Stimulated activated CD4-positive, alpha-beta T cell treated with anti-CD3 and anti-CD28 coated beads, TNF-alpha, amount 100 ng/mL, for 1 hour (primary cell): ENCODE measurements at places on chromosomes 5 and 9.

GRCh38 chr5:81590498-81591384 lies 160.2 kb downstream of the SSBP2 start:
- no peak for DNase-seq

GRCh38 chr9:93024986-93025630 lies 33.4 kb upstream of the SUSD3 start:
- DNase-seq: no peak

DNA sequence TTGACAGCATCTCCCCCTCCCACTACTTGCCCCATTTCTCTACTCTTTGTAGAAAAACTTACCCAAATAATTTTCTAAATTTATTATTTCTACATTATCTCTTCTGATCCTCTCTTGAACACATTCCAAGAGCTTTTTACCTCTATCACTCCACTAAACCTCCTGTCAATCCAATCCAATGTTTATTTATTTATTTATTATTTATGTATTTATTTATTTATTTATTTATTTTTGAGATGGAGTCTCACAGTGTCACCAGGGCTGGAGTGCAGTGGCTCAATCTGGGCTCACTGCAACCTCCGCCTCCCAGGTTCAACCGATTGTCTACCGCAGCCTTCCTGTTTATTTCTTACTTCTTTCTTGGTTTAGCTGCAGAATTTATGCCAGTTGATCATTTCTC lies 178.5 kb upstream of the GAS1 start:
- no peak for DNase-seq

DNA sequence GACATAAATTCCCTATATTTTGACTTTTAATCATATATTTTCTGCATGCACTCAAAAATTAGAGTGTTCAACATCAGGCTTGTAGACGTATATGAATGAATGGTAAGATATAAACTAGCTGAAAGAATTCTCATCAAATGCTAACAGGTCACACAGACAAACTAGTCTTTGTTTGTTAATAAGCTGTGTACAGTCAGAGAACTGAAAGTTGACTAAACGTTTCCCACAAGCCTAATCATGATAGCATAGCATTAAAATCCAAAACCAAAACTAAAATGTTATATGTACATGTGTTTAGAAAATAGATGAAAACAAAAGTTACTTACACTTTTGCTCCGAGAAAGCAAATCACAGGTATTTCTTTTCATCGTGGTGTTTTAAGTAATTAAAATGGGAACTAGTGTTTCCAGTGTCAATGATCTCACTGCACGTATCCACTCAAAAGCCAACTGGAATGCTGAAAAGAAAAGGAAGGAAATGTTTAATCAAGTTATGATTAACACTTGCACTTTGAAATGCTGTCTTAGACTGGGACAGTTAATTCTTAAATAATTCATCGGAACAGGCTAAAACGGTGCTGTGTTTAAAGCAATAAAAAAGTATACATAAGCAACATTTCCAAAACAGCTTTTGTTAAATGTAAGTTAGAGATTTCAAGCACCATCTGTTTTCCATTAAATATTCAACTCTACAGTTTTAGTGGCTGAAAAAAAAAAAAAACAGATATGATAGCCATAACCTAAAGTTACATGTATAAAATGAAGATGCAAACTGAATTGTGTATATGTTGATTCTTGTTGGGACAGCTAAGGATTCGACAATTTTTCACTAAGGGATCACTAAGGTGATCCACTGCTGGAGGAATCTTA lies 291.9 kb upstream of the PDE4D start:
- DNase-seq: no peak

GRCh38 chr5:158970569-158971014 lies 129.1 kb downstream of the EBF1 start:
- no peak for DNase-seq

DNA sequence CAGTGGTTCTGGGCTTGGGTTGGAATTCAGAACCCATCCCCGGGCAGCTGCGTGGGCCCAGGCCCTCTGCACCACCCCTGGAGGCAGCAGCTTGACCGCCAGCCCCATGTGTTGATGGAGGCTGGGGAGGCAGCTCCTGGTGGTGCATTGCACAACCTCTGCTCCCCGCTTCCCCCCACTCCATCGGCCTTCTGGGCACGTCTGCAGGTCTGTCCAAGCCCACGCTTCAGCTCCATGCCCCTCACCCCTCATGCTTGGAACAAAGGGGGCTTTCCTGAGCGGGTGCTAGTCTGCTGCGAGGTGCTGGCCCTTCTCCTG lies 1.4 kb downstream of the NCS1 start:
- DNase-seq: no peak

GRCh38 chr5:136143312-136143711 lies 10.7 kb downstream of the SMAD5 start:
- no peak for DNase-seq

DNA sequence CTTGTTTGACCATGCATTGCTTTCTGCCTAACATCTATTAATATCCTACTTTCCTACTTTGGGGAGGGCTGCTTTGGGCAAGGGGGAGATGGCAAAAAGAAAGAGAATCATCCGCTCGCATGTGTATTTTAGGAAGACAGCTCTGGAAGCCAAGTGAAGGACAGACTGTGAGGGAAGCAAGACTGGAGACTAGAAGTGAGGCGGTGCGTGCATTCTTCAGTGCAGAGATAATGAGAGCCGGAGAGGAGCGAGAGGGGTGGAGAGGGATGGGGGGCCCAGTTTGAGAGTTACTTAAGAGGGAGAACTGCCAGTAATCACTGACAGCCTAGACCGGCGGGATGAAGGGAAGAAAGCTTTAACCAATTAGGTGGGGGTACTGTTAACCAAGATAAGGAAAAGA lies 151.7 kb upstream of the RAPGEF1 start:
- DNase-seq: no peak

GRCh38 chr9:16238623-16239138 lies 631.8 kb downstream of the BNC2 start:
- no peak for DNase-seq

DNA sequence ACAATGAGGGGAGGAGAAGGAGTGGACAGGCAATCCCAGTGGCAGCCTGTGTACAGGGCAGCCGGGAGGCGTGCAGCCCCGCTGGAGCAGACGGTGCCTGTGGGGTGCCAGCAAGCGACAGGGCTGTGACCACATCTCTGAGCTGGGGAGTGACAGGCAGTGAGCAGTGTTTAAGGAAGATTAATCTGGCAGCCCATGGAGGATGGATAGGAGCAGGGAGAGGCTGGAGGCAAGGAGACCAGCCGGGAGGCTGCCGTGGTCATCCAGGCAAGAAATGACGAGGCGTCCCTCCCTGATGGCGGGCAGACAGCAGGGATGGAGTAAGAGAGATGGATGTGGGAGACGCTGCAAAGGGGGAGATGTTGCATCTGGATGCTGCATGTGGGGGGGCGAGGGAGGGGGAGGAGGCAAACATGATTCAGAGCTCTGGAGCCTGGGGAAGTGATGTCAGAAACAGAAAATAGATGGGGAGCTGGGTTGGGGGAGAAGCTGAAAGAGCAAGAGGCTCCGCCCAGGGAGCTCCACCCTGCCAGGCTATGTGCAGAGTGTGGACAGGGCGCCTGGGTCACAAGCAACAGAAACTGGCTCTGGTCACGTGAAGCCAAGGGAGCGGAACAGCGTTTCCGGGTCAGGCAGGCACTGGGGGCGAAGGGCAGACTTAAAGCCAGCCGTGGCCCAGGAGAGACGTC lies 12.6 kb downstream of the UNC5A start:
- no peak for DNase-seq

DNA sequence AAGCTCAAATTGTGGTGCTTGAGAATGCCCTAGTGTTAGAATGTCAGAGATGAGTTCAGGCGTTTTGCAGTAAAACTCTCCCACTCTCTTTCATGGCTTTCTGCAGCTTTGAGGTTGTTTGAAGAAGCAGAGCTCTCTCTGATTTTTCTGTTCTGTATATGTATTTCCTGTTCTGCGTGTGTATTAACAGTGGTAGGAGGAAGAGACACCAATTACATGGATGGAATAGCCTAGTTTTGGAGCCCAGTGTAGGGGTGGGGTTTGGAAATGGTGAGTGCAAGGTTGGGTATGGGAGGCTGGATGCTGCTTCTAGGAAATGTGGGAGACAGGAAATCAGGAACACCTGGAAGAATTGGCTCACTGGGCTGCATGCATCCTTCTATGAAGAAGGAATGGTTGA lies 12.4 kb downstream of the LARP1 start:
- no peak for DNase-seq

- no peak for DNase-seq
Measured at GRCh38 chr5:34529581-34530331, 126.4 kb upstream of the RAI14 start.

DNA sequence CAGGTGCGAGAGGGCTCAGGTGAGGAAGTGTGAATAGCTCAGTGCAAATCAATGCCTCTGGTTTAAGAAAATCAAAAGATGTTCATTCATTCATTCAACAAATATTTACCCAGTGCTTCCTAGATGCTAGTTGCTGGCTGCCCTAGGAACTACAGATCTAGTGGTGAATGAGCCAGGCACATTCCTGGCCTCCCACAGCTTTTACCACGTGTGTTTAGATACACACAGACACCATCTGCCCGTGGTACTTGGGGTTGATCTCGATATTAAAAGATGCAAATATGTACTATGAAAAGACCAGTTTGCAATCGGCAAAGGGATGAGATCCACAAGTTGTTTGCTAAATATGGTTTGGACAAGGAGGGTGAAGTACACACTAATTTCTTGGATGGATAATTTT lies 78.2 kb downstream of the GTF3C4 start:
- no peak for DNase-seq

GRCh38 chr5:137808503-137809135 lies 54.5 kb upstream of the HNRNPA0 start:
- no peak for DNase-seq

- no peak for DNase-seq
Measured at GRCh38 chr5:3035452-3035851, 284.0 kb upstream of the IRX2 start.

GRCh38 chr9:133679056-133679455 lies 42.9 kb downstream of the DBH start:
- DNase-seq: no peak

DNA sequence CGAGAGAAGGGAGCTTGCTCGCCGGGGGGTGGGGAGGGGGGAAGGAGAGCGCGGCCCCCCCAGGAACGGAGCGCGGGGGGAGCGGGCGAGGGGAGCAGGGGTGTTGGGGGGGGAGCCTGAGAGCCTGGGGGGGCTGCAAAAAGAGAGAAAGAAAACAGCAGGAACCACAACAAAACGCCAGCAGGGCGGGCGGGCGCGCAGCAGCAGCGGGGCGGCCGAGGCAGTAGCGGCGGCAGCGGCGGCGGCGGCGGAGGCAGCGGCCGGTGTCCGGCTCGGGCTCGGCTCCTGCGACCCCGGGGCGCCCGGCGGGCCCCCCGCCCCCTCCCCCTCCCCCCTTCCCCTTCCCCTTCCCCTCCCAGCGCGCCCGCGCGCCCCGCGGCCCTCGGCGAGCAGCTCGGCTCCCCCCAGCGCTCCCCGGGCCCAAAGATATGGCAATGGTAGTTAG lies 1.6 kb downstream of the NR2F1 start:
- no peak for DNase-seq

- no peak for DNase-seq
Measured at GRCh38 chr9:27866741-27867140, 293.5 kb upstream of the C9orf72 start.

DNA sequence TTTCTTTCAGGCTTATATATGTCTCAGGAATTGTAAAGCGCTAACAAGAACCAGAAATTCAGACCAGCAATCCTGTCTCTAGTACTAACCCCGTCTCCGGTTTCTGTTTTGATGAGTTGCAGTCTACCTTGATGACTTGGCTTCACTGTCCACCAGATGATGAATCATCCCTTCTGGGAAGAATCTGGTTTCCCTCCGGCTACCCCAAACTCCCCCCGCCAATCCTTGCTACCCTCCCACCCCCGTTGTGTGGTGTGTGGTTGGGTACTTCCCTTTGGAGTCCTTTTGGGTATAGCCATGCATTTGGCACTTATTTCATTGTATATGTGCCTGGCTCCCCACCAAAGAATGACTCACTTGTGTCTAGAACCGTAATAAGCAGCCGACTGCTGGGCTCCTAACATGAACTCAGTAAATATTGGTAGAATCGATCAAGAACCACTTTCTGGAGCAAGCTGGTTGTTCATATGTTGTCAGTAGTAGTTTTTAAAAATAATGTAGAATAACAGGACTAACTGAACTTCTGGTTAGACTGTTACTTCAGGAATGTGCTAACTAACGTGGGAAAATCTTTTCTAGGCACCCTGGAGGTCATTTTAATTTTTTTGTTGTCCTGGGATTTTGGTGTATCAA lies 8.3 kb upstream of the TGFBI start:
- DNase-seq: no peak

- no peak for DNase-seq
Measured at GRCh38 chr9:99809586-99810319, 11.9 kb upstream of the NR4A3 start.

GRCh38 chr5:152631221-152631620 lies 226.1 kb upstream of the NMUR2 start:
- no peak for DNase-seq

DNA sequence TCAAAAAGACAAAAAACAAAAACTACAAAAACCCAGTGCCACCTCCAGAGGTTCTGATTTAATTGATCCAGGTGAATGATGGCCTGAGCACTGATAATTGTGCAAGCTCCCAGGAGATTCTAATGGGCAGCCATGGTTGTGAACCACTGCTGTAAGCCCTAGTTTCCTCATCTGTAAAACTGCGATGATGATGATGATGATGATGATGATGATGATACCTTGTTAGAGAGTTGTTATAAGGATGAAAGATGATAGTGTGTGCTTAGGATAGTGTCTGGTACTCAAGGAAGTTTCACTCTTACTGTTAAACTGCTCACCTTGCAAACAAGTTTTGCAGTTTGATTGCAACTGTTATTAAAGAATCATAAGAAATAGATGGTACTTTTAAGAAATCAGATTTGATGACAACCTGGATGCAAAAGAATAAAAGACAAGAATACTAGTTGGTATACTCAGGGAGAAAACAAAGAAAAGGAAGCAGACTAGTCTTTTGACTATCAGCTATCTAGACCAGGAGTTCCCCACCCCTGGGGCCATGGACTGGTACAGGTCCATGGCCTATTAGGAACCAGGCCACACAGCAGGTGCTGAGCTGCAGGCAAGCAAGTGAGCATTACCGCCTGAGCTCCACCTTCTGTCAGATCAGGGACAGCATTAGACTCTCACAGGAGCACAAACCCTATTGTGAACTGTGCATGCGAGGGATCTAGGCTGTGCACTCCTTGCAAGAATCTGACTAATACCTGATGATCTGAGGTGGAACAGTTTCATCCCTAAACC lies 98.0 kb downstream of the OR2K2 start:
- no peak for DNase-seq

GRCh38 chr5:58459146-58460001 lies 512 bp downstream of the PLK2 start:
- no peak for DNase-seq

DNA sequence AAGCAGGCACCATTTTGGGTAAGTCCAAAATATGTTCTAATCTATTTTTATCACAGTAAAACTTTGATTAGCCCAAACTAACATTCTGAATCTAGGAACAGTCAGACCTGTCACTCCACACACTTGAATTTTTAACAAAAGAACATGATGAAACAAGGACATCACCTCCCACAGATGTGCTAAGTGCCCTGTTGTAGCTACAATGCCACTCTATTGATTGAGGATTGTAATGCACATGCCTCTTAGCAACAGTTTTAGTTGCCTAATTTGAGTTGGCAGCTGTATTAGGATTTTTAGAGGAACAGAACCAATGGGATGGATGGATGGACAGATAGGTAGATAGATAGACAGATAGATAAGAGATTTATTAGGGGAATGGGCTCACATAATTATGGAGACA lies 20.3 kb upstream of the RNF20 start:
- DNase-seq: no peak
